Right ventricle myocardium inferior (tissue), 1 donor: ENCODE measurements at places on chromosomes 16 and 17. TPM values are rescaled to one million over a fixed set of nuclear protein-coding genes. Genes with fewer than 3 reads are reported as not detected.
A peak's percentile ranks its signal among the peaks of the same experiment; 100 is the strongest.

- no peak for DNase-seq
Measured at GRCh38 chr16:88064011-88064888, 113.0 kb downstream of the BANP start.

DNA sequence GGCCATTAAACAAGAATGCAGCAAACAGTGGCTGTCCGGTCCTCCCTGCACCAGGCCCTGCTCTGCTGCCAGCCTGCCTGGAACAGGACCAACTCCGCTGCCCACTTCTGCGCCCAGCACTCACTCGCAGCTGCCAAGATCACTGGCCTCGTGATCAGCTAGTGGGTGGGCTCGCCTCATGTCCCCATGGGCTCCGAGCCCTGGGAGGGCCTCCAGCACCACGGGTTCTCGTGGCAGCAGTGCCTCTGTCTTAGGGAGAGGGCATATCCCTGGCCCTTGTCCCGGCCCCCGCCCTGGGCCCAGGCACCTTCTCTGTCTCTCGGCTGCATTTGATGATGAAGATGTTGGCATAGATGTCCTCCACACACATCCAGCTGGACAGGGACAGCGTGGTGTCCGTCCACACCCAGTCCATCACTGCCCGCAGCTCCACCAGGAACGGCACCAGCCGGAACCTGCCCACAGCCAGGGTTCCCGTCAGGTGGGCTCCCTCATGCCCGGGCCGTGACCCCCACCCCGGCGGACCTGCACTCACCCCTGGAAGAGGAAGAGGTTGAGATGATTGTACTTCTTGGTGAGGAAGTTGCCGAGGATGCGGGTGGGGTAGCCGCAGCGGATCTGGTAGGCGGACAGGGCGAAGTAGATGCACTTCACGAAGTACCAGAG, 13.1 kb downstream of the CTU2 start:
- no peak for DNase-seq

DNA sequence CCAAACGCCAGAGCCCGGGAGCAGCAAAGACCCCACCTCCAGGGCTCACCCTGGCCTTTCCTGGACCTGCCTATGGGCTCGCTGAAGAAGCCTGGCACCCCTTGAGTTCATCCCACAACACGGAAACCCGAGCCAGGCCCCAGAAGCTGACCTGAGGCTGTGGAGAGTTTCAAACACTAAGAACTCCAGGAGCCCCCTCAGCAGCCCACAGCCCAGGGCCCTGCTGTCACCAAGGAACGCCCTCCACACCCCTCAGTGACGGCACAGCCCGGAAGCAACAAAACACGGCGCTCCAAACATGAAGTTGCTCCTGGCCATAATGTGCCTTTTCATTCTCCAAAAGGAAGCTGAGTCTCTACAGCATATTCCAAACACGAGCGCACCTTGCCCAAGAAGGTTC, 9.2 kb downstream of the SLC38A10 start:
- DNase-seq, result no peak

- DNase-seq, result peak; percentile 64
Measured at GRCh38 chr16:57775661-57776469, 26.4 kb downstream of the KIFC3 start.

DNA sequence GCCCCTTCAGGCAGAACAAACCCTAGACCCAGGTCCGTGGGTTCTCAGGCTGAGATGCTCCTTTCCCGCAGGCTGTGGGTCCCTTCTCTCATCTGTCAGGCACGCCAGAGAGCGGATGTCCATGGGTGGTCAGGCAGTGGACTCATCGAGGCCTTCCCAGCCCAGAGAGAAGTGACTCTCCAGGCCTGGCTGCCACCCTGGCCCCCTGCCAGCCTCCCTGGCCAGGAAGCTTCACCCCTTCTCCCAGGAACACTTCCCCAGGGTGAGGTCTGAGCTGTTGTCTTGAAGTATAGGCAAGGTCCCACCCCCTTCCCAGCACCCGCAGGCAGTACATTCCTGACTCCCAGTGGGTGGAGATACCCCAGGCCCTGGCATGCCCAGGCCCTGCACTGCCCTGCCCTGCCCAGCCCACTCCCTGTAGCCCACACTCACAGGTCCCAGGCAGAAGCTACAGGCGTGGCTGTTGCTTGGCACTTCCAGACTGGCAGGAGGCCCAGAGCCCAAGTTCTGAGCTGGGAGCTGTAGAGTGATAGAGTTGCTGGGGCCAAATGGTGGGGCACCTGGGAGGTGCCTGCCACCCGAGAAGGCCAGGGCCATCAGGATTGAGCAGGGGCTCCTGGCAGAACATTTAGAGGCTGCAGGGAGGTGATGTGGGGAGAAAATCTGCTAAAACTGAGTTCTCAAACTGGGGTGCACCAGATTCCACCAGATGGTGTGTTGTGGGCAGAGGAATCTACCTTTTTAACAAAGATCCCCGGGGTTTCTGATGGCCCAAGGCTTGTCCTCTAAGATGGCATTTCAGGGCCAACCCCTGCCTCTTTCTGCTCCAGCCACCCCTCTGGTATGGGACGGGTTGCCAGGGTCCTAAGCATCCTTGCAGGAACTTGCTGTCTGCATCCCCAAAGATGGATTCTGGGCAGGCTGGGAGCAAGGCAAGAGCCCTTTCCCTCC, 6.7 kb downstream of the ITGA3 start:
- peak; percentile 89 for DNase-seq

DNA sequence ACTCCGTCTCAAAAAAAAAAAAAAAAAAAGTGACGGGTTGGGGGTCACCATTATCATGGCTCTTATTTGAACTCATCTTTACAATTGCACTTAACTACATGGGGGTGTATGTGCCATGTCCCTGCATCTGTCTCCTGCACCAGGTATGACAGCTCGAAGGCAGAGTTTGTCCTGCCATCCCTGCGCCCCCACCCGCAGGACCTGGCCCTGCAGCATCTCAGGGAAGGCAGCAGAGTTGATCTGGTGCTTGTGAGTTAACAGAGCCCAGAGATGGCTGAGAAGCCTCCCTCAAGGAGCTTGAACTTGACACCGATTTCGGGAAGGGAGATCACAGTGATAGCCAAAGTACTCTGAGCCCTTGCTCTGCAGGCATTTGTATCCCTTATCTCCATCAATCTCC, 44.8 kb downstream of the C16orf82 start:
- DNase-seq, result no peak

- DNase-seq, result no peak
Measured at GRCh38 chr16:72202014-72202413, 30.1 kb upstream of the PMFBP1 start.

GRCh38 chr17:80101946-80102663, 724 bp downstream of the GAA start:
- no peak for DNase-seq

- DNase-seq, result no peak
Measured at GRCh38 chr16:14658063-14658462, 25.3 kb downstream of the BFAR start.

DNA sequence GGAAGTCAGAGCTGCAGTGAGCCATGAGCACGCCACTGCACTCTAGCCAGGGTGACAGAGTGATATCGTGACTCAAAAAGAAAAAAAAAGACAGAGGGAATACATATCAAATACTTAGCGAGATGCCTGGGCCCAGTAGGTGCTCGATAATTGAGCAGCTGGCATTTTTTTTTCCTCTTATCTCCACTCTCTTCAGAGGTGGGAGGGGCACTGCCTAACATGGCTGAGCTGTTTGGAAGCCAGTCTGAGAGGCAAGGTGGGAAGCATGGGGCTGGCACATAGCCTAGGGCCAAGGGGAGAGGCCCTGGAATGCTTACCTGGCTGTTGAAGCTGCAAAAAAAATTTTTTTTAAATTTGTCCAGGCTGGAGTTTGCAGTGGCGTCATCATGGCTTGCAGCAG, 38.4 kb downstream of the HIC1 start:
- DNase-seq, result no peak

DNA sequence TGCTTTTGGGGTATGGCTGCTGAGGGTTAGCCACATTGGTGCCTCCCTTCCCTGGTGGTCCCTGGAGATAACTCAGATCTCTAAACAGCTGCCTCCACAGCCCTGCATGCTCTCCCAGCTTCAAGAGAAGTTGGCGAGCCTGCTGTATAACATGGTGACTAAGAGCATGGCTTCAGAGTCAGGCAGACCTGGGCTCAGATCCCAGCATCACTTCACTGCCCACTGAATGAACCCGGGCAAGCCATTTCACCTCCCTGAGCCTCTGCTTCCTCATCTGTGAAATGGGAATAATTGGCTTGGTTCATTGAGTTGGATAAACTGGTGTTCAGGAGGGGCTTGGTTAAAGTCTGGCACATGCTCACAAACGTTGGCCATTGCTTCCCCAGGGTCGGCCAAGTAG, 16.6 kb downstream of the KIF1C start:
- no peak for DNase-seq

DNA sequence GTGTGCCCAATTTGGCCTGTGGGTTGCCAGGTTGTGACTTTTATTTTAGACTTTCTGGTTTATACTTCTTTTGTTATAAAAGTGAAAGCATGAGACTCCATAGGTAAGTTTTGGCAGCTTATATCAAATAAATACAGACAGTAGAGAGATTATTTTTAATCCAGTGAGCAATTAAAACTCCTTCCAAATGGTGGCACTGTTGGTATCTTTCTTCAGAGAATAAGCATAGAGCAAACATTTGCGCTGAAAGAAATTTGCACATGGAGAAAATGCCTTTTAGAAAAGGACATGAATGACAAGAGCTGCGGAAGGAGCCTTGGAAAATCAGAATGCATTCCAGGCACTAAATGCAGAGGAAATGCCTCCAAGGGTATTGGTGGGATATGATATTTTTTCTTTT, 46.1 kb upstream of the DNAJA2 start:
- DNase-seq, result no peak

- no peak for DNase-seq
Measured at GRCh38 chr17:61770043-61770442, 93.3 kb downstream of the BRIP1 start.

- DNase-seq, result no peak
Measured at GRCh38 chr16:62870554-62870953, 834.3 kb upstream of the CDH8 start.

- DNase-seq, result peak; percentile 87
Measured at GRCh38 chr16:12062343-12063003, 85.9 kb downstream of the SNX29 start.

- peak; percentile 90 for DNase-seq
Measured at GRCh38 chr17:42407289-42407836, 15.7 kb downstream of the CAVIN1 start.

DNA sequence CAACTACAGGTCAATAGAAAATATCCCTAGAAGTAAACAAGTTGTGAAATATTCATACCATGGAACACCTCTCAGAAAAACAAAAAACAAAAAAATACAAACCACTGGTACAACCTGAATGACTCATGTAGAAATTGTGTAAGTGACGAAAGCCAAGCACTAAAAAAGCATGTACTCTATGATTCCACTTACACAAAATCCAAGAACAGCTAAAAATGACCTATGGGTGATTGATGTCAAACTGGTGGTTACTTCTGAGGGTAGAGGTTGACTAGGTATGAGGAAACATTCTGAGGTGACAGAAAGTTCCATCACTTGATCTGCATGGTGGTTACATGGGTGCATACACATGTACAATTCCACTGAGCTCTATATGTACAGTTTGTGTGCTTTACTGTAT, 31.1 kb downstream of the DHRS7C start:
- no peak for DNase-seq

GRCh38 chr17:76432004-76432403, 20.9 kb downstream of the UBE2O start:
- no peak for DNase-seq

GRCh38 chr16:57679767-57680482, 11.8 kb downstream of the ADGRG3 start:
- no peak for DNase-seq

GRCh38 chr16:2598723-2599122, 60.9 kb downstream of the PDPK1 start:
- no peak for DNase-seq

GRCh38 chr16:56990407-56991286, 1.3 kb downstream of the NLRC5 start:
- DNase-seq, result no peak

DNA sequence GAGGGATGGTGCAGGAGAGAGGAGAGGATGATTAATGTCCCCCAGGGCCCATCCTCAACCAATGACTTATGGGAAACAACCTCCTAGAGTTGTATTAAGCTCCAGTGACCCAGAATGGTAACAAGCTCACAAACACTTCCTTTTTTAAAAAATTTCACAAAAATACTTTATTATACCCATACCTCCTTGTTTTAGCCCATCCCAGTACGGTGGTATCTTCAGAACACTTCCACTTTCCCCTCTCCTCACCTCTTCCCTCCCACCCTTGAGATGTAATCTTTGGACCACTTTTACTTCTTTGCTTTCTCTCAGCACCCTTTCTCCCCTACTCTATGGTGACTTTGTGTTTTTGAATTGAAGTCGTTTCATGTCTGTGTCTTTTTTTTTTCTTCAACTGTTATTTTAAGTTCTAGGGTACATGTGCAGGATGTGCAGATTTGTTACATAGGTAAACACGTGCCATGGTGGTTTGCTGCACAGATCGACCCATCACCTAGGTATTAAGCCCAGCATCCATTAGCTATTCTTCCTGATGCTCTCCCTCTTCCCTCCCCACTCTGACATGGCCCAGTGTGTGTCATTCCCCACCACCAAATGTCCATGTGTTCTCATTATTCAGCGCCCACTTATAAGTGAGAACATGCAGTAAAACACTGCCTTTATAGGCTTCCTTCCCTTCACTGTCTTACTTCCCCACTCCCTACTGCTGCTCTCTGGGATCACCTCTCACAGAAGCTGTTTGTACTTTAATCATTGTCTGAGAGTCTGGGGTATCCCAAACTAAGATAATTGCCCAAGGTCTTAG, 124.5 kb downstream of the PRKCB start:
- no peak for DNase-seq

CPSF4L gene
- not detected for total RNA-seq

ACSM2B gene
- total RNA-seq, result not detected

FBXL19 gene
- 6.3 TPM for total RNA-seq

C17orf100 gene
- total RNA-seq, result 0.92 TPM

CDH3 gene
- not detected for total RNA-seq

METRNL gene
- 70.1 TPM for total RNA-seq

B3GNT9 gene
- total RNA-seq, result 9.3 TPM

COPZ2 gene
- total RNA-seq, result 52.9 TPM

OR3A3 gene
- not detected for total RNA-seq

MT1M gene
- total RNA-seq, result 6.7 TPM

LLGL2 gene
- 4.1 TPM for total RNA-seq
